ENCODE measurements at places on chromosomes 11 and 22.

DNA sequence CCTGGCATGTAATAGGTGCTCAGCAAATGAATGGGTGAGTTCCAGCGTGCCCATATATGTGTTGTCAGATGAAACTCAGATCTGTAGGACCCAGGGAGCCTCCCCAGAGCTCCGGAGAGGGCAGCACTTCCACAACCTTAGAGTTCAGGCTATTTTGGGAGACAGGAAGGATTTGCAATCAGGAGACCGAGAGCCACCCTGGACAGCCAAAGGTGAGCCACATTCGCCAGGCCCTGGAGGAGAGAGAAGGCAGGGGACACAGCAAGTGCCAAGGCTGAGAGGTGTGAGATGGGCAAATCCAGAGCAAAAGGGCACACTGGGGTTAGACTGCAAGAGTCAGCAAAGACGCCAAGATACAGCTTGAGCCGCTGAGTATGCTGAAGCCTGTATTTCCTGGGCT lies 66.4 kb downstream of the CD82 start:
- no peak for DNase-seq

DNA sequence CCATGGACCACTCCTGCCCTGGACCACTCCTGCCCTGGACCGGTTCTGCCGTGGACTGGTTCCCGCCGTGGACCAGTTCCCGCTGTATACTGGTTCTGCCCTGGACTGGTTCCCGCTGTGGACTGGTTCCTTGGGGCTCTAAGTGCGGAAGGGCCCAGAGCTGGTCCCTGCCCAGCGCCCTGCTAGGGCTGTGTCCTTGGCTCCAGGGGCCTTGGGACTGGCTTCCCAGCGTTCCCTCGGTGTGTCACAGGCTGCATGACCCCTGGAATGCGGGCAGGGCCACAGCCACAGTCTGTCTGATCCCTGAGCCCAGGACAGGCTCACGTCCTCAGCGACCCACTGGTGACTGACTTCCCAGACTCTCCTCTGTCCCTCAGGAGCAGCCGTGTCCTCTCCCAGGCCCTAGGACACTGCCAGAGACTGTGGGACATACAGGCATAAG lies 412.2 kb downstream of the TBC1D22A start:
- no peak for DNase-seq

GRCh38 chr11:117878939-117879475 lies 2.5 kb upstream of the FXYD6 start:
- no peak for DNase-seq

DNA sequence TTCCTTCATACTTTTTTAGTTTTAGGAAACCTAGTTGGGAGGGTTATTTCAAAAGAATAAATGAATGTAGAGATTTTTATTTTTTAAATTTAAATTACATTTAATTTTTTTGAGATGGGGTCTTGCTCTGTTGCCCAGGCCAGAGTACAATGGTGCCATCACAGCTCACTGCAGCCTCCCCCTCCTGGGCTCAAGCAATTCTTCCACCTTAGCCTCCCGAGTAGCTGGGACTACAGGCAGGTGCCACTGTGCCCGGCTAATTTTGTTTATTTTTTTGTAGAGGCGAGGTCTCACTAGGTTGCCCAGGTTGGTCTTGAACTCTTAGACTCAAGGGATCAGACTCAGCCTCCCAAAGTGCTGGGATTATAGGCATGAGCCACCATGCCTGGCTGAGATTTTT lies 32.6 kb downstream of the ZNRF3 start:
- no peak for DNase-seq

GRCh38 chr11:10486161-10486840 lies 31.2 kb downstream of the AMPD3 start:
- DNase-seq, result no peak

DNA sequence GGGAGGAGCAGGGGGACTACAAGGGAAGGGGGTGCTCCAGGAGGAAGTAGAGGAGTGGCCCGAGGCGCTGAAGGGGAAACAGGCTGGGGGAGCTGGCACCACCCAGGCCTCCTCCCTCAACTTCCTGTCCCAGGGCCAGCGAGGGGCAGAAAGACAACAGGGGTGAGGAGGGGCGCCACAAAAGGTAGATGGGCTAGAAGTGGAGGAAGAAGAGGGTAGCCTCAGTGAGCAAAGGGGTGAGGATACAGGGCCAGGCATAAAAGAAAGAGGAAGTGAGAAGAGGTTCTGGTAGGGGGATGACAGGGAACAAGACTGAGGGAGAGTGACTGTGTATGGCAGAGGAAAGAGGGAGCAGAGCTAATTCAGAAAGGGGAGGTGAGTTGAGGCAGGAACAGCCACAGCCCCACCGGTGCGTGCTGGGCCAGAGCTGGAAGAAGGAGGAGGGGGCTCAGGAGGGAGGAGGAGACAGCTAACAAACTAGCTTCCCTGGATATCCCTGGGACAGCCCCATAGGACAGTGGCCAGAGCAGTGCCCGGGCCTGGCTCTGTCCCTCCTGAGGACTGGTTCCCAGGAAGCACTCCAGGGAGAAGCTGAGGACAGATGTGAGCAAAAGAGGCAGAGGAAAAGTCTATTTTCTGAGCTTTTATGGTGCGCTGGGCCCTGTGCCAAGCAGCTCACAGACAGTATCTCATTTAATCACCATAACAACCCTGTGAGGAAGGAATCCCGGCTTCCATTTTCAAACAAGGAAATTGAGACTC lies 8.5 kb downstream of the DCHS1 start:
- DNase-seq, result no peak

DNA sequence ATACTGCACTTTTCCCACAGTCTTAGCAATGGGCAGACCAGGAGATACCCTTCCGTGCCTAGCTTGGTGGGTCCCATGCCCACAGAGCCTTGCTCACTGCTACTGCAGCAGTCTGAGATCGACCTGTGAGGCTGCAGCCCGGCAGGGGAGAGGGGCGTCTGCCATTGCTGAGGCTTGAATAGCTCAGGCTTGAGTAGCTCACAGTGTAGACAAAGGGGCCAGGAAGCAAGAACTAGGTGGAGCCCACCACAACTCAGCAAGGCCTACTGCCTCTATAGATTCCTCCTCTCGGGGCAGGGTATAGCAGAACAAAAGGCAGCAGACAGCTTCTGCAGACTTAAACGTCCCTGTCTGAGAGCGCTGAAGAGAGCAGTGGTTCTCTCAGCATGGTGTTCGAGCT lies 118.1 kb downstream of the BARX2 start:
- no peak for DNase-seq

GRCh38 chr11:109864834-109865547 lies 228.2 kb upstream of the ZC3H12C start:
- no peak for DNase-seq

GRCh38 chr11:20197881-20198280 lies 37.6 kb upstream of the DBX1 start:
- no peak for DNase-seq

DNA sequence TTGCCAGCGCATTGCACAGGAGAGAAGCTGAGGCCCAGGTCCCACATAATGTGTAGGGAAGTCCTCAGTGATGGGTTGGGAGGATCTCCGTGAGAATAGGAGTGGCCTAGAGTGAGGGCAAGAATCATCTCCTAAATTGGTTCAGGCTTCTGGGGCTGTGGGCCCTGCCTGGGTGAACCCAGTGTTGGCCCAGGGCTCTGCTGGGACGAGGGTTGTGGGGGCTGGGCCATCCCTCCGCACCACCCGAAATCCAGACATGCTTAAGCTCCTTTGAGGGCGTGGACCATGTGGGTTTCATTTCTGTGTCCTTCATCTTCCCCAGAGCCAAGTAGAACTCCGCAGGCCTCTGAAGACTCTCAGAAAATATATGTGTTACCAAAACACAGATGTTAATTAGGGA lies 3.7 kb downstream of the MICALL1 start:
- DNase-seq, result no peak

DNA sequence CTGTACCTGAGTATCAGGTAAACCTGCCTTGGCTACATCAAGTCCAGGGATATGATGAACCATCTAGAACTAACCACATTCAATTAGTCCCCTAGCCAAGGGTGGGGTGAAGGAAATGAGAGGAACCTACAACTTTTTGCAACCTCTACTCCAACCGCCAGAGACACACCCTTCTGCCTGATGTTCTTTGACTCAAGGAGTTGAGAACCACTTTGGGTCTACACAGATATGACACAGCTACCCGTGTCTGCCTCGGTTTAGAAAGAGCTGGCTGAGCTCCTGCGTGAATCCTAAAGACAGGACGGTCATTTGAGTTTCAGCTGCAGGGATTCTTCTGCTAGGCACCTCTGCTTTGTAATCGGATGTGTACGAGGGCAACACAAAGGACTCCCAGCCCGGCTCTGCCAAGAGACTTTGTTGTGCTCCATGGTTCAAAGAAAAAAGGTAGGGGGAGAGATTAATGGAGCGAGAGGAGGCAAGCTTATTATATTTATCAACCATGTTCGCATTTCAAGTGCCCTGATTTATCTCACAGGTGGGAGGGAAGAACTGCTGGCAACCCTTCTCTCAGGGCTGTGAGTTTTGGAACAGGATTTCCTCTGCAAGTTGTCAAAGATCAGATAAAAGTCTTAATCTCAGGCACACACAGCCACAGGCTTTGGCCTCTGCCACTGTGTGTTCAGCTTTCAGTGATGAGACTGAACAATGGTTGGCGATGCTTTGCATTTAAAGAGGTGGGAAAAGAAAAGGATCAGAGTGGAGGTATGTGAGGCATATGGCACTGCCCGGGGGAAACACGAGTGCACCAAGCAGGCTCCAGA lies 35.1 kb downstream of the FLI1 start:
- DNase-seq, result no peak

- no peak for DNase-seq
Measured at GRCh38 chr22:40388231-40388630, 17.8 kb downstream of the SGSM3 start.

DNA sequence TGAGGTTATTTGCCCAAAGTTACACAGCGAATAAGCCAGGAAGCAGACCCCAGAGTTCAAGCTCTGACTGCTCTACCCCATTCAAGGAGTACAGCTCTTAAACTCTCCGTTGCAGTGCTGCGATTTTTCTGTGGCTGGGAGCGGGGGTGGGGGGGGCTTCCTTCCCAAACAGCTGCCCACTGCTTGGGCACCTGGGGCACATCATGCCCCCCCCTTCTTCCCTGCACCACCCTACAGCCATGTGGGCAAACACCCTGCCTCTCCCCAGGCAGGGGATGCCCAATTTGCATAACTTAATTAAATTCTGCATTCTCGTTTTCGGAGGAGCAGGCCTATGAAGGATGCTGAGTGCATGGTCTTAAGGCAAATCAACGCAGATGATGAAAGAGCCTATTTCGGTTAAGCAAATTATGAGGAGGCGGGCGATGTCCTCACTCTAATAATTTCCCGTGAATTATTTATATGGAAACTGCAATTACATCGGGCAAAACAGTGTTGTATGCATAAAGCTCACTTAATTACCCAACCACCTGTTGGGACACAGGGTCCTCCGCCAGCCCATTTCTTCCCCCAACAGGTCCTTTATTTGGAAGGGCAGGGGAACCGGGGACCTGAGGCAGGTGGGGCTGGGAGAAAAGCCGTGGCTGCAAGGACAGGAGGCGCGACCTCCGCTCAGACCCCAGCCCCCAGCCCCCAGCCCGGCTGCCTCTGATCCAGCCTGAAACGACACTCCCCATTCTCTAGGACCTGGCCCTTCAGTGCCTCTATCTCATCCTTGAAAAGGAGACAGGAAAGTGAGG lies 610.5 kb downstream of the BUD13 start:
- DNase-seq, result no peak

DNA sequence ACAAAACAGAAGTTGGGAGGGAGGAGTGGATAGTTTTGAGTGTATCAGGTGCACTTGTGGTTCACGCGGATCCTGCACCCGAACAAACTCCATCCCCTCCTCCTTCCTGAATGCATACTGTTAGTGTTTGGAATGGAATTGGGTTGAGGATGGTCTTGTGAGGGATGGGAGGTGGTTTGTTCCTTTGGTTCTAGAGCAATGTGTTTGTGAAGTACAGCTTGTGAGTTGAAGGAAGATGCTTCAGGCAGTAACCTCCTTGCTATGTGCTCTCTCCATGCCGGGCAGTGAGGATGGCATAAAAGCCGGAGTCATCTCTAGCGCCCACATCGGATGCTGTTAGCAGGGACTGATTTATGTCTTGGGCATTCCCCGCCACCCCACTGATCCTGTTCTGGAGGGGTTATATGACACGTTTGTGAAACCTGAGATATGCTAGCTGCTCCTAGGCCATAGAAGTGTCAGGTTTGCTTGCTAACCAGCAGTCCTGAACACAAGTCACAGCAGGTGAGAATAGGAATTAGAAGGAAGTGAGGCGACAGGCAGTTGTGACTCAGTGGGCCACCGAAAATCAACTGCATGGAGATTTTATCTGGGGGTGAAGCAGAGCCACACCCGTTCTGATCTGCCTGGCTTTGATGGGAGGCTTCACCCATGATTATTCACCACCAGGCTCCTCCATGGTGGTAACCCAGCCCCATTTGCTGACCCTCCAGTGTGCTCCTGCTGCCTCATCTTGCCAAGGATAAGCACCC lies 2.2 kb downstream of the BCR start:
- DNase-seq, result no peak

DNA sequence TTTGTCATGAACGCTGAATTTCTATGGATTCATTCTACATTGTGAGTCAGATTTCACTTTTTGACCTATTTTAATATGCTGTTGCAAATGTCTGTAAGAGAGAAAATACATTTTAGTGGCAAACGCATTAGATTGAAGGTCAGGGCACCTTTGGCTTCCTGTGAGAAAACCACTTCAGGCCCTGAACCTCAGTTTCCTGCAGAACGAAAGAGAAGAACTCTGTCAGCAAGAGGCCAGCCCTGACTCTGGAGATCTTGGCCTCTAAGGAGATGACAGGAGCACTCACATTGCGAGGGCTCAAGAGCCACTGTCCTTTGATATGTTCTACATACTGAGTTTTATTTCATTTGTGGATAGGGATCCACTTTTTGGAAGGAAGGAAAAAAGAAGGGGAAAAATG lies 83.6 kb downstream of the KCNJ1 start:
- DNase-seq, result no peak

DNA sequence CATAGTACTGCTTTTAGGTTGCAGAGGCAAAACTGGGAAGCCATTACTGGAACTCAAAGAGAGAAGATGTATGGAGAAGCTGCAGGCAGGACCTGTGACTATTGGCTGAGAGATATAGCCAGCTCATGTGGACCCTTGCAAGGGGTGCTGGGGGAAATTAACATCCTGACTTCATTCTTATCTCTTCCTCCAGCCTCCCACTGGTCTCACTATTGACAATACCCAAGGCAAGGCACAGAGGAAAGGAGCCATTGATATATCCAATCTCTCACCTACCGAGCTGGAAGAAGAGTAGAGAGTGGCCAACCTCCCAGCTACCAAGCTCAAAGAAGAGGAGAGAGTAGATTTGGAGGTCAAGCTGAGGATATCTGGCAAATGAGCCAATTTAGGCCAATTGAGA lies 36.8 kb upstream of the ZBED5 start:
- no peak for DNase-seq

GRCh38 chr11:77198440-77198849 lies 70.4 kb downstream of the MYO7A start:
- DNase-seq, result no peak

DNA sequence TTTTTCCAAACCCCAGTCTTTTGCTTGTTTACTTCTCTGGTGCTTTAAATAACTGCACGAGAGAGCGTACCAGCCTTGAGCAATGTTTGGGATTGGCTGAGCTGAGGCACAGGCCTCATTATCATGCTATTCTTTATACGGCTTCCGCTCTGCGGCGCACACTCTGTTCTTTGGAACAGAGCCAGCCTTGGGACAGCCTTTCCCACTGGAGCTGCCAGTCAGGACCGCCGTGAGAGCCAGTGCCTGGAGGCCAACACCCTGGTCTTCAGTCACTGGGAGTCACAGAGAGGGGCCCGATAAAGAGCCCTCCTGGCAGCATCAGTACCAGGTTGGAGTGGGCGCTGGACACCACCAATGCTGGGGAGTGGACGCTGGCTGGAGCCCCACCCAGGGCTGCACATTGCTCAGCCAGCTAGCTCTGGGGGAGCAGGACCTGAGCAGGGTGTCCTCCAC lies 125.6 kb downstream of the BCR start:
- DNase-seq, result no peak

Data from LNCaP clone FGC (cell line).